Tibial nerve (tissue), 4 donors: ENCODE measurements at places on chromosomes 7 and 10. TPM values are rescaled to one million over a fixed set of nuclear protein-coding genes. Genes with fewer than 3 reads are reported as not detected.

GRCh38 chr10:103621783-103622125 lies 128.2 kb downstream of the NEURL1 start:
- H3K4me1 ChIP-seq: peaks cover 64% of the 10 kb centered on the region
- H3K27me3 ChIP-seq: no peaks in the 10 kb centered on the region
- peak overlapping the region; percentile 91 for H3K27ac ChIP-seq
- peaks cover 73% of the 10 kb centered on the region for H3K36me3 ChIP-seq
- H3K4me3 ChIP-seq: no peak overlapping the region
- DNase-seq: no peak

The HMX3 gene
- not detected for total RNA-seq

The PHYHIPL gene
- not detected for total RNA-seq

The MRC1 gene
- total RNA-seq: 40.4 TPM

GRCh38 chr7:111852081-111852480 lies 289.8 kb upstream of the IMMP2L start:
- DNase-seq: no peak
- H3K4me1 ChIP-seq: no peaks in the 10 kb centered on the region
- H3K36me3 ChIP-seq: no peaks in the 10 kb centered on the region
- no peak overlapping the region for H3K4me3 ChIP-seq
- H3K27me3 ChIP-seq: no peaks in the 10 kb centered on the region

DNA sequence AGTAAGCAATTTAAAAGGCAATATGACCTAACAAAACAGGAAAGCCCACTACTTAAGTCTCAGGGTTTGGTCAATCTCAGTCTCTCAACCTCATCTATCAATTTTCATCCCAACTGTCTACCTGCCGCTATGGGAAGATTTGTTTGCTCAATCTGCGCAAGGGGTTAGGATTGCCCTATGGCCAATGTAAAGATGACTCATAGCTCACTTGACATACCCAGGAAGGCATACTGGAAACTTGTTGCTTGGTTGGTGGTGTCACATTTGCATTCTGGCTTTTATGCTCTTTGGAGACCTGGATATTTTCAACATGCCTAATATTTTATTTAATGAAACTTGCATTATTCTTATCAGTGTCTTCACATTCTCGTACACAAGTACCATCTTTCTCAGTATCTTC lies 78.1 kb upstream of the TMEM196 start:
- no peak for DNase-seq
- no peak overlapping the region for H3K27ac ChIP-seq
- no peaks in the 10 kb centered on the region for H3K27me3 ChIP-seq
- H3K4me1 ChIP-seq: no peaks in the 10 kb centered on the region

GRCh38 chr10:93255546-93255945 lies 181.9 kb downstream of the CYP26A1 start:
- H3K36me3 ChIP-seq: no peaks in the 10 kb centered on the region
- no peak overlapping the region for H3K4me3 ChIP-seq
- H3K27me3 ChIP-seq: no peaks in the 10 kb centered on the region
- H3K4me1 ChIP-seq: no peaks in the 10 kb centered on the region

DNA sequence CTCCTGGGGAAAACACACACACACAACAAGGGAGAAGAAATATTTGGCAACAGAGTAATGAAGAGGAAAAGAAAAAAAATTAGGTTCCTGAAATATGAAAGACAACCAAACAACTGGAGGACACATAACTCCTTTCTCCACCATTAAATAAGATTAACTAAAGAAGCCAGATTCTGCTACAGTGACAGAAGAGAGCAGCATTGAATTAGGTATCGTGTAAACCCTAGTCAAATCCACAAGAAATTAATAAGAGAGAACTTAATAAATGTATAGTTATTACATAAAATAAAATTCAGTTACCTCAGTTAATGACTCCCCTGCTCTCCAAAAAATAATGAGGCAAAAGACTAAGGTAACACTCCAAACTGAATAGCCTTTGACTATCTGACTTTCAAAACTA lies 306.7 kb downstream of the CRPPA start:
- no peaks in the 10 kb centered on the region for H3K27me3 ChIP-seq
- H3K27ac ChIP-seq: no peak overlapping the region
- no peak for DNase-seq
- no peak overlapping the region for H3K4me3 ChIP-seq

GRCh38 chr10:60714233-60714632 lies 64.0 kb upstream of the CDK1 start:
- H3K4me1 ChIP-seq: no peaks in the 10 kb centered on the region
- no peak overlapping the region for H3K4me3 ChIP-seq
- no peak for DNase-seq

DNA sequence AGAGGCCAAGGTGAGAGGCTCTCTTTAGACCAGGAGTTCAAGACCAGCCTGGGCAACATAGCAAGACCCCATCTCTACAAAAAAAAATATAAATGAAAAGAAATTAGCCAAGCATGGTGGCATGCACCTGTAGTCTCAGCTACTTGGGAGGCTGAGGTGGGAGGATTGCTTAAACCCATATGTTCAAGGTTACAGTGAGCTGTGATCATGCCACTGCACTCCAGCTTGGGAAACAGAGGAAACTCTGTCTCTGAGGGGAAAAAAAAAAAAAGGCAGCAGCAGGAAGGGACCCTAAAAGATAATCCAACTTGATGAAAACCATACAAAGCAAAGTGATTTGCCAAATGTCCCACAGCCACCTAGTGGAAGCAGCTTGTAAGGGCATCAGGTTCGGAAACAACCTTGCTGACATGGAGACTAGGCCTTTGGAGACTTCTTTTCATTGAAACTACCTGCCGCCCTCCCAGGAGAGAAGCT lies 15.6 kb upstream of the PBLD start:
- peaks cover 92% of the 10 kb centered on the region for H3K36me3 ChIP-seq
- no peaks in the 10 kb centered on the region for H3K4me1 ChIP-seq
- DNase-seq: no peak
- H3K4me3 ChIP-seq: no peak overlapping the region

DNA sequence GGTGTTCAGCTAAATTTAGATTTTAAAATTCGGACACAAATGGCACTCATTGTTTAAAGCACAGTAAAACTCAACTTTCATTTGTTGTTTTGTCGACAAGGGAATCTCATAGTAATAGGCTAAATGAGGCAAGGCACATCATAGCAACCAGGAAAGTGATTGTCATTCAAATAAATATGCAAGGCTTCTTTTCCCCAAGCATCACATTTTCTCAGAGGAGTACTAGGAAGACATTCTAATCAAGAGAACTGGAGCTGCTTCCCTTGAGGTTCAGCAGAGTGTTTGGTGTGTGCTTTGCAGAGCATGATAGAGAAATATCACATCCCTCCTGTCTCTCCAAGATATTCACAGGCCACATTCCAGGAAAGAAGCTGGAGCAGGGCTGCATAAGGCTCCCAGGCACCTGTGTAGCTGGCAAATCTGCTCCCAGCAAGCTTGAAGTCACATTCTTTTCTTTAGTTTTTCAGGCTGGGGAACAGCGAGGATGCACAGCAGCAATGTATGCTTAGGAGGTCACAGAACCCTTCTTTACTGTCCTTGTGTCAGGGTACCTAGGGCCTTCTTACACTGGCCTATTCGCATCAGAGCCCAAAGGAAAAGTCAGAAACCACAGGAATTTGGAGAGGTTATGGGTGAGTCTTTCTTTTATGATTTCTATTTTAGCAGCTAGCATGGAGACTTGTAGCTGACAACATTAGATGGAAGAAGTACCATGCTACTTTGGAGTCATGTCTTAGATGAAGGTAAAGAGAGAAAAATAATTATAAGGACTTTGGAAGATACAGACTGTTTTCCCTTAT lies 95.9 kb upstream of the HDAC9 start:
- H3K27ac ChIP-seq: no peak overlapping the region
- no peak for DNase-seq
- H3K36me3 ChIP-seq: no peaks in the 10 kb centered on the region
- no peaks in the 10 kb centered on the region for H3K4me1 ChIP-seq

The VSTM4 gene
- 9.8 TPM for total RNA-seq

GRCh38 chr10:49365675-49366415 lies 30.0 kb downstream of the DRGX start:
- no peak for DNase-seq
- no peaks in the 10 kb centered on the region for H3K36me3 ChIP-seq
- H3K4me3 ChIP-seq: no peak overlapping the region

DNA sequence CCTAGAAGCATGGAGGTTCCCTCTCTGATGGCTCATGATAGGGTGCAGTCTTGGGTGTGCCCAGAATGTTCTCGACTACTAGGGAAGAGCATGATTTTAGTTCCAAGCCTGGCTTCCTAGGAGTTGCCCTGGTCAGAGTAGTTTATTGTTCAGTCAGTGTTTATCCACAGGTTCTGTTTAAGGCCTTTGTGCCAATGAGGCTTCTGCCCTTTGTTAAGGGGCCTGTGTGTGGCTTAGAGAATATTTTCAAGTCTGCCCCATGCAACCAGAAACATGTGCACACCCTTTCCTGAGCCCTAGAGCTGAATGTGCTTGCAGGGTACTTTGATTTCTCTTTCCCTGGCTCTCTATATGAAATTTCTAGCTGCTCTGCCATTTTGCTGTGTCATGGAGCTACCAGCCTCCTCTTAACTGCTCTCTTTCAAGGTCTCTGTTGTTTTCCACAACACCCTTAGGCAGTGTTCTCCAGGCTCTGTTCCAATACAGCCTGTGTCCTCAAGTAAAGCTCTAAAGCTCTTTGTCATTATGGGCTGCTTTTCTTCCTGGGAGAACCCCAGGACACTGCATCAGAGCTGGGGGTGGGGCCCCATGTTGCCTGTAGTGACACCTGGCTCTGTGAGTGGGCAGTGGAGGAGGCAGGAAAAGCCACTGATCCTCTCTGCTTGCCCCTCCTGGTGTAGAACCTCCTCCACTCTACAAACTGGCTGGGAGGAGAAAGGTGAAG lies 34.1 kb upstream of the TSPAN33 start:
- no peak overlapping the region for H3K27ac ChIP-seq
- no peak for DNase-seq
- no peak overlapping the region for H3K4me3 ChIP-seq
- no peaks in the 10 kb centered on the region for H3K36me3 ChIP-seq

GRCh38 chr7:113548561-113548960 lies 370.2 kb downstream of the PPP1R3A start:
- H3K36me3 ChIP-seq: no peaks in the 10 kb centered on the region
- H3K27ac ChIP-seq: no peak overlapping the region
- no peaks in the 10 kb centered on the region for H3K4me1 ChIP-seq
- H3K4me3 ChIP-seq: no peak overlapping the region
- DNase-seq: no peak

GRCh38 chr7:26525398-26526264 lies 234.0 kb downstream of the SNX10 start:
- no peaks in the 10 kb centered on the region for H3K36me3 ChIP-seq
- no peaks in the 10 kb centered on the region for H3K4me1 ChIP-seq
- H3K27ac ChIP-seq: no peak overlapping the region
- H3K4me3 ChIP-seq: no peak overlapping the region
- DNase-seq: no peak
- no peaks in the 10 kb centered on the region for H3K27me3 ChIP-seq

DNA sequence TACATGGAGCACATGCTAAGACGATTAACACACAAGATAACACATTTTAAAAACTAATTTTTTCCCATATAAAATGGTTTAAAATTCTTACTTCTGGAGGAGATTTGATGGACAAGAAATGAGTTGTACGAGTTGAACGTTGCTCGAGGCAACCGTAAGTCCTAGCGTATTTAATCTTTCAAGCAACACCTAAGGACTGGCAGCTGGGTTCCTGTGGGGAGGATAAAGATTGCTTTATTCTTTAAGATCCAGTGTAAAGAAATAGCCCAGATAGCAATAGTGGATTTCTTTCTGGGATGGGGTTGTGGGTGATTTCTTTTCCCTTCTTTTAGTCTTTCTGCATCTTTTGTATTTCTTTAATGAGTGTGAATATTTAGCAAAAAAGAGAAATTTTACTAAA lies 9.8 kb downstream of the TBXAS1 start:
- H3K4me1 ChIP-seq: no peaks in the 10 kb centered on the region
- H3K36me3 ChIP-seq: no peaks in the 10 kb centered on the region
- no peak overlapping the region for H3K27ac ChIP-seq
- no peak overlapping the region for H3K4me3 ChIP-seq

GRCh38 chr10:13414137-13414536 lies 66.0 kb upstream of the SEPHS1 start:
- H3K27me3 ChIP-seq: no peaks in the 10 kb centered on the region
- H3K27ac ChIP-seq: no peak overlapping the region
- DNase-seq: no peak
- no peaks in the 10 kb centered on the region for H3K4me1 ChIP-seq
- H3K4me3 ChIP-seq: no peak overlapping the region

DNA sequence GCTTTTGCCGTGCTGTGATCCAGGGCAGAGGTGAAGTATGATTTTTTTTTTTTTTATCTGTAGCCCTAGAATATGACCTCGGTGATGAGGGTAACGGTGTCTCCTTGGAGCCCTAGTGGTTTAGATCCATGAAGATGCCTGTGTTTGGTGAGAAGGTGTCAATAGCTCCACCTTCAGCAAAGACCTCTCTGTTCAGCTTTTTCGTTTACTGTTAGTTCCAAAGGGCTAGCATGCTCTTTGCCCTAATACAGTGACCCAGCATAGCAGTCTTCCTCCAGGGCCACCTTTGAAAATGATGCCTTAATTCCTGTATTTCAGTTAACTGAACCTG lies 746 bp upstream of the MRPS16 start:
- peaks cover 25% of the 10 kb centered on the region for H3K36me3 ChIP-seq
- peak overlapping the region; percentile 84 for H3K4me3 ChIP-seq
- H3K27ac ChIP-seq: no peak overlapping the region
- peaks cover 3% of the 10 kb centered on the region for H3K4me1 ChIP-seq
- H3K27me3 ChIP-seq: no peaks in the 10 kb centered on the region

DNA sequence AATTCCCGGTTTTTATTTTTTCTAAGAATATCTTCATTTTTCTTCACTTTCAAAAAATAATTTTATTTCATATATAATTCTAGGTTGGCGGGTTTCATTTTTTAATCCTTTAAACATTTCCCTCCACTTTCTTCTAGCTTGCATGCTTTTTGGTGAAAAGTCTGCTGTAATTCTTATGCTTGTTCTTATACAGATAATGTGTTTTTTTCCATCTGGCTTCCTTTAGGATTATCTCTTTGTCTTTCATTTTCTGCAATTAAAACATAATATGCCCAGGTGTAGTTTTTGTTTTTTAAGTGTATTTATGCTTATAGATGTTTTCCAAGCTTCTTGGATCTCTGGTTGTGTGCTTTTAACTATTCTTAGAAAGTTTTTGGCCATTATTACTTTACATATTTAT lies 341.3 kb upstream of the SEMA3C start:
- H3K36me3 ChIP-seq: no peaks in the 10 kb centered on the region
- no peak for DNase-seq
- H3K4me1 ChIP-seq: no peaks in the 10 kb centered on the region
- H3K27ac ChIP-seq: no peak overlapping the region
- H3K4me3 ChIP-seq: no peak overlapping the region

The LIPK gene
- total RNA-seq: not detected

The PAPSS2 gene
- 24.0 TPM for total RNA-seq

GRCh38 chr10:13271552-13272163 lies 28.2 kb downstream of the PHYH start:
- H3K4me3 ChIP-seq: no peak overlapping the region
- no peaks in the 10 kb centered on the region for H3K36me3 ChIP-seq
- no peaks in the 10 kb centered on the region for H3K4me1 ChIP-seq
- peak overlapping the region; percentile 55 for H3K27ac ChIP-seq
- DNase-seq: peak; percentile 29
- H3K27me3 ChIP-seq: no peaks in the 10 kb centered on the region

GRCh38 chr10:47094126-47094525 lies 182.9 kb downstream of the PTPN20 start:
- H3K4me3 ChIP-seq: no peak overlapping the region
- H3K4me1 ChIP-seq: no peaks in the 10 kb centered on the region
- DNase-seq: no peak

- no peaks in the 10 kb centered on the region for H3K4me1 ChIP-seq
- no peaks in the 10 kb centered on the region for H3K36me3 ChIP-seq
- H3K27ac ChIP-seq: no peak overlapping the region
- no peak overlapping the region for H3K4me3 ChIP-seq
Observed at GRCh38 chr7:132292803-132293202, 283.5 kb downstream of the PLXNA4 start.
